GM23338 (cell line): ENCODE measurements at places on chromosomes 11 and 22. TPM values are rescaled to one million over a fixed set of nuclear protein-coding genes. Genes with fewer than 3 reads are reported as not detected.

DNA sequence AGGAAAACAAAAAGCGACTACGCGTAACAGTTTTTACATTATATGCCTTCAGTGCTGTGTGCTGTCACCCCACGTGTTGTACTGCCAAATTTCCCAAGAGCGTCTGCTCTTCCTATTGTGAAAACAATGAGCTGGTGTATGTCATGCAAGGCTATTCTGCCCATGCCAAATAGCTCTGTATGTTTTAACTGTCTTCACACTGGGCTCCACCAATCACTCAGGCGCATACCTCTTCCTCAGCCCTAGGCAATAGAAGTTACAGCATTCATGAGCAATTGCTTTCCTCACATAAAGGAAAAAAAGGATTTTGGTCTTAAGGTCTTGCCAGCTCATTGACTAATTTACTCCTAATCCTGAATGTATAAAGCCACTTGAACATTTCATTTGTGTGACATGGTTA lies 606.8 kb downstream of the NTM start:
- no peaks in the 10 kb centered on the region for H3K27me3 ChIP-seq
- no peak overlapping the region for H3K4me3 ChIP-seq
- peak; percentile 30 for DNase-seq
- peak overlapping the region; percentile 67 for H3K27ac ChIP-seq
- H3K36me3 ChIP-seq, result no peaks in the 10 kb centered on the region
- peaks cover 48% of the 10 kb centered on the region for H3K4me1 ChIP-seq

Gene OR56A1
- 0.35 and 0.97 TPM in 2 replicates for total RNA-seq

- H3K27ac ChIP-seq, result 0 out of 2 replicates have a peak overlapping the region, but pooled peaks have one; percentile 39
- H3K4me1 ChIP-seq, result peaks cover 19% of the 10 kb centered on the region
- H3K36me3 ChIP-seq, result no peaks in the 10 kb centered on the region
- H3K27me3 ChIP-seq, result no peaks in the 10 kb centered on the region
- DNase-seq, result peak; percentile 62
Observed at GRCh38 chr11:706957-707816, 1.2 kb downstream of the EPS8L2 start.

Gene NRGN
- 0.24 TPM in 1 of 2 replicates, not detected in the other for total RNA-seq

DNA sequence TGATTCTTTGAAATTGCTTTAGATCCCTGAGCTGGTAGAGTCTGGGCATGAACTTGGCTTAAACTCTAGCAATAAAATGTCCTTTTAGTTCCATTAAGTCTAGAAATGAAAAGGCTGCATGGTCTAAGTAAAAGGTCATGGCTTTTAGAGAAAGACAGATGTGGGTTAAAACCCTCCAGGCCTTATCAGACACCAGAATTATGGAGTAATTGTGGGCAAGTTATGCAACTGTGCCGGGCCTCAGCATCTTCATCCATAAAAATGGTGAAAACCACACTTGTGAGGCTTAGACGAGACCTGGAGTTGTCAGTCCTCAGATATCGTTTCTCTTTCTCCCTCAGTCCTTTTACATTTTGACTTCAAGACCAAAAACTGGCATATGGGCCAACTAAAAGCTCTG lies 597.9 kb upstream of the KIRREL3 start:
- no peaks in the 10 kb centered on the region for H3K27me3 ChIP-seq
- H3K36me3 ChIP-seq, result no peaks in the 10 kb centered on the region
- peaks cover 16% of the 10 kb centered on the region; the same call in 1 of the 2 replicates for H3K4me1 ChIP-seq
- DNase-seq, result no peak
- H3K27ac ChIP-seq, result no peak overlapping the region

Gene EMID1
- 13.2 and 13.4 TPM in 2 replicates for total RNA-seq

- peaks cover 100% of the 10 kb centered on the region for H3K27me3 ChIP-seq
- no peak overlapping the region for H3K4me3 ChIP-seq
- H3K27ac ChIP-seq, result no peak overlapping the region
- no peak for DNase-seq
Observed at GRCh38 chr11:2595204-2595603, 104.6 kb downstream of the KCNQ1OT1 start.

- DNase-seq, result peak; percentile 35
- H3K27me3 ChIP-seq, result no peaks in the 10 kb centered on the region
- H3K27ac ChIP-seq, result no peak overlapping the region
- H3K4me1 ChIP-seq, result no peaks in the 10 kb centered on the region
- H3K36me3 ChIP-seq, result no peaks in the 10 kb centered on the region; the same call in 1 of the 2 replicates
Observed at GRCh38 chr11:14259186-14259784, 99.7 kb downstream of the RRAS2 start.

DNA sequence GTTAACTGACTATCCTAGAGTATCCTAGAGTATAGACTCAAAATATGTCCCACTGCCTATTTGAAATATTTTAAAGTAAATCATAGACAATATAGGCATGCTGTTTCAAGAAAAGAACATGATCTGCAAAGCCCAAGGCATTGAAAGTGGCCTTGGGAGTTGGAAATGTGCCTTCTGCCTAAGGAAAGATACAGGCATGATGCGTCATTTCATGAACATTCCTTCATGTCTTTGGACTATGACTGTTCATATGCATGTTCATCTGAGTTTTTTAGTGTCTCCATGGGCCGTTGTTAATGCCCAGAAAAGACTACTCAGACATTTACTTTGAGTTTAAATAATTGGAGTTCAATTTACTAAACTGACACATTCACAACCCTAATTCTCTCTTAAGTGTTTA lies 69.7 kb upstream of the PRDM11 start:
- H3K36me3 ChIP-seq, result no peaks in the 10 kb centered on the region
- H3K27me3 ChIP-seq, result no peaks in the 10 kb centered on the region
- no peak overlapping the region for H3K27ac ChIP-seq
- H3K4me3 ChIP-seq, result no peak overlapping the region
- H3K4me1 ChIP-seq, result no peaks in the 10 kb centered on the region; the same call in 1 of the 2 replicates
- no peak for DNase-seq

Gene OR4A47
- total RNA-seq, result not detected in 2 replicates

Gene SHISA8
- total RNA-seq, result 0.62 and 5.1 TPM in 2 replicates

Gene MPPED2
- total RNA-seq, result 6.8 and 15.8 TPM in 2 replicates

Gene ACR
- 2.2 TPM in 1 of 2 replicates, not detected in the other for total RNA-seq

Gene DGAT2
- total RNA-seq, result 1.6 and 2.6 TPM in 2 replicates

Gene ALDH3B1
- total RNA-seq, result not detected in 2 replicates

DNA sequence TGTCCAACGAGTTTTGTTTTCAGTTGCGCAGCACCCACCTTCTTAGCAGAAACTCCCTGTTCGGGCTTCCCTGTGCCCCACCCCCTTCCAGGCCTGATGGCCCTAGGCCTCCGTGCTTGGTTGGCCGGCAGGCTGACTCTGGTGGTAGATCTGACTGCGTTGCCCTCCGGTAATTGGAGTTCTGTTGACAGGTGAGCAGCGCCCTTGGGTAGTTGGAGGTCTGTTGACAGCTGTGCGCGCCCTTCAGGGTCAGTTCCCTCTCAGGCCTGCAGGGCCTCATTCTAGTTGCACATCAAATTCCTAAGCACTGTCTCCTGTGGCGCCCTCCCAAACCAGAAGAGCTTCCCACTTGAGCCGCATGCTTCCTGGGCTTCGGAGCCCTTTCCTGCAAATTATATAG lies 776 bp downstream of the DGCR6 start:
- no peak for DNase-seq
- H3K36me3 ChIP-seq, result no peaks in the 10 kb centered on the region
- no peaks in the 10 kb centered on the region for H3K4me1 ChIP-seq
- H3K27me3 ChIP-seq, result no peaks in the 10 kb centered on the region
- H3K27ac ChIP-seq, result no peak overlapping the region

Gene TIMP3
- total RNA-seq, result 1.4 and 1.9 TPM in 2 replicates

DNA sequence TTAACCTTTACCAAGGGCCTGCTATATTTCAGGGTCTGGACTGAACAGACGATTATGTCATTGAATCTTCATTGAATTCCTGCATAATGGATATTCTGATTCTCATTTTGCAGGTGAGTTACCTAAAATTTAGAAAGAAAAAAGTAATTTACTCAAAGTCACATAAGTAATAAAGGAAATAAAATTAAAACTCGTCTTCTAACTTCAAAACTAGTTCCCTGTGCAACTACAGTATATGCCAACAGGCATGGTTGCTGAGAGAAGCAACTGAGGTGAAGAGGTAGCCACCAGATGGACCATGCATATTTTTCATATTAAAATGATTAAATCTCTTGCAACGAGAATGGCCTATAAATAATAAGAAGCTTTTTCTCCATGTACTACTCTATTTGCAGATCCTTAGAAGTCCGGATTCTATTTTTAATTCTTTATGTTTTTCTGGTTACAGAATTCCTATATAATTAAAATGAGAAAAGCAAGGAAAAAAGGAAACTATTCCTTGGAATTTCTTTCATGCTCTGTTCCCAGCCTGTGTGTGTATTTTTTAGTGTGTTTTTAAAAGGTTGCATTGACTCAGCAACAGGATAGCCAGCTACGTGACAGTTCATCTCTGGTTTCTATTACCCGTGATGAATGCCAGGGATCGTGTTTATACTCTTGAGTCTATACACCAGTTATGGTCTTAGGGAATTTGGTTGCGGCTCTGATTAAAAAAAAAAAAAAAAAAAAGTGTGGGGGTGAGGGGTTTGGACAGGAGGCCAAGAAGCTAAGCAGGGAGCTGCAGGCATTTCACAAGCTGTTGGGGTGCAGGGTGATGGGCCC lies 186.8 kb downstream of the ETS1 start:
- H3K27me3 ChIP-seq, result no peaks in the 10 kb centered on the region
- no peaks in the 10 kb centered on the region for H3K4me1 ChIP-seq
- H3K27ac ChIP-seq, result no peak overlapping the region
- no peak overlapping the region for H3K4me3 ChIP-seq
- DNase-seq, result no peak
- H3K36me3 ChIP-seq, result no peaks in the 10 kb centered on the region

- no peak overlapping the region for H3K4me3 ChIP-seq
- H3K27me3 ChIP-seq, result no peaks in the 10 kb centered on the region
- no peaks in the 10 kb centered on the region for H3K36me3 ChIP-seq
- H3K4me1 ChIP-seq, result peaks cover 41% of the 10 kb centered on the region
Observed at GRCh38 chr11:108871152-108871551, 206.3 kb downstream of the DDX10 start.

GRCh38 chr11:104104201-104104600 lies 59.7 kb downstream of the PDGFD start:
- H3K27ac ChIP-seq, result no peak overlapping the region
- H3K27me3 ChIP-seq, result no peaks in the 10 kb centered on the region
- no peaks in the 10 kb centered on the region for H3K4me1 ChIP-seq
- H3K4me3 ChIP-seq, result no peak overlapping the region
- DNase-seq, result no peak
- no peaks in the 10 kb centered on the region for H3K36me3 ChIP-seq

GRCh38 chr11:31641477-31642062 lies 132.0 kb downstream of the ELP4 start:
- no peaks in the 10 kb centered on the region for H3K4me1 ChIP-seq
- no peak overlapping the region for H3K4me3 ChIP-seq
- H3K27ac ChIP-seq, result no peak overlapping the region
- DNase-seq, result peak; percentile 86
